Uterus (tissue), 4 donors: ENCODE measurements at places on chromosomes 3 and 15.

- no peak for DNase-seq
These were observed 102.9 kb downstream of the TP63 start for GRCh38 chr3:189734061-189734460.

DNA sequence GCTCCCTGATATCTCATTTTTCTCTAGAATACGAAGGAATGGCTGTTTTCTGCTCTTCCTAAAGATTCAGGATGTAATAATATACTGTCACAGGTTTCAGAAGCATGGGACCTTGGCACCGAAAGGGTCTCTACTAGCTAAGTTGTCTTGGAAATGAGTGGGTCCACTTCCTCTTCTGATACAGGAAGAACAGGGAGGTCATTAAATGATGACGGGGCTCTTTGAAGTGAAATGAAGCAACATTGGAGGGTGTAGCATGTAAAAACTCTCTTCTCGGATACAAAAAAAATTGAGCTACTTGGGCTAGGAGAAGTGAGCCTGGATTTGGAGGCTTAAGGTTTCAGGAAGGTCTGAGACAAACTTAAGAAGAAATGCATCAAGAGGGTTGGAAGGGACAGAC is 349.8 kb upstream of the TPRG1 start:
- DNase-seq = no peak

- no peak for DNase-seq
These were observed 10.7 kb downstream of the PDE8A start for GRCh38 chr15:84992157-84992944.

- no peak for DNase-seq
These were observed 110.3 kb downstream of the CYP19A1 start for GRCh38 chr15:51227940-51228732.

DNA sequence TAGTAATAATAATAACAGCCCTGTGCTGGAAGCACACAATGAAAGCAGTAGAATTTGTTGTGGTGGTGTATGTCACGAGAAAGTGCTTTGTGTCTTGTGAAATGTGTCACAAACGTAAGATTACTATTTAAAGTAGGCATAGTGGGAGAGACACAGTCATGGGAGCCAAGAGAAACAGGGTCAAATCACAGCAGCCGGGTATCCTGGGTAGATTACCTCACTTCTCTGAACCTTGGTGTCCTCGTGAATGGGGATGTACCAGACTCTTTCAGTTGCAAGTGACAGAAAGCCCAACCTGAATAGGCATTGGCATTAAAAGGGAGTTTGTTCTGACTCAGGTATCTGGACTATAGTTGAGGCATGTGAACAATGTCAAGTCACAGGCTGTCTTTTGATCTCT is 29.1 kb upstream of the SRGAP3 start:
- no peak for DNase-seq

DNA sequence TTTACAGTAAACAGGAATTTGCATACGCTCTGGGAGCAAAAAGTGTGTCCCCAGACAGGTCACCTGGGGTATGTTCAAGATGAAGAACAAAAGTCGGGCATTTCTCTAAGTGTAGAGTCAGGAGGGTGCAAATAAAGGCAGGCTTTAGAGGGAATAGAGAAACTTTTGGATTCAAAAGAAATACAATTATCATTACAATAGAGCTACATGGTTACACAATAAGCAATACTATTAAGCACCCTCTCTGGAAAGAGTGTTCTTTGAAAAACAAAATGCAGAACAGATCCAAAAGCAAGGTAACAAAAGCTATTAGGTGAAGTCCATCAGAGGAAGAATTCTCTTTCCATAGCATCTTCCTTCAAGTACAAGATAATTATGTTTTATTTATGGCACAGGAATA is 679.7 kb downstream of the FHIT start:
- no peak for DNase-seq

GRCh38 chr15:96369825-96370621 is 39.5 kb downstream of the NR2F2 start:
- no peak for DNase-seq

DNA sequence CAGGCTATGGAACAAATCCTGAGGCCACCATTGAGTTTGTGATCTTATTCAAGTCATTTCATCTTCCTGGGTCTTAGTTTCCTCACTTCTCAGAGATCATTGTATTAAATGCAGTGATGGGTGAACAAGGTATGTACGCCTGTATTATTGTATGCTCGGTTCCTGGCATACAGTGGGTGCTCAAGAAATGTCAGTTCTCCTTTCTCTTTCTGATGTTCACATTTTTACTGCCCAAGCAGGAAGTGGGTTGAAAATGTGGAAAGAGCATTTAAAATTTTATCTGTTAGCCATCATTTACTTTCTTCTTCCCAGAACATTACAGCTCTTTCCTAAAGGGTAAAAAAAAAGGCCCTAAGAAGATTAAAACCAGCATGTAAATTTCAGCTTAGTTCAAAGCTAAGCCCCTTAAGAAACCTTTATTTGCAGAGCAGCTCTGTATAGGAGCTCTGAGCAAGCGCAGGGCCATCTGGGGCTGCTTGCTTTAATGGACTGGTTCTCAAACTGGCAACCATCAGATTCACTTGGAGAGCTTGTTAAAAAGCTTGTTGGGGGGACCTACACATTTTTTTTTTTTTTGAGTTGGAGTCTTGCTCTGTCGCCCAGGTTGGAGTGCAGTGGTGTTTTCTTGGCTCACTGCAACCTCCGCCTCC is 179.4 kb downstream of the CHST2 start:
- DNase-seq = no peak

DNA sequence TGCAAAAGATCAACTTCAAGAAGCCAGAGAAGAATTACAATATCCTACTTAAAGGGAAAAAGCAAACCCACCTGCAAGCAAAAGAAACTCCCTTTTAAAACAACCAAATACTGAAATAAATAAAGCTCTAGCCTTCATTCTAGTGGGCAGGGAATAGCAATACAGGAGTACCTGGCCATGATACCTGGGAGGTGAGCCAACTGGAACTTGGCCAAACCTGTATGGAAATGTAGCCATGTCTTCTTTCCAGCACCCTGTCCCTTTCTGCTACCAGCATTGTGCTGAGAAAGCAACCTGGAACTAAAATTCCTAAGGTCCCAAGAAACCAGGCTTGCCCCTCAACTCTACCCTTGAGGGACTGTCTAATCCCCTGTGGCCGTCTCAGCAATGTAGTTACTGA is 530.0 kb downstream of the EPHB1 start:
- no peak for DNase-seq

GRCh38 chr3:16484984-16485383 is 28.5 kb downstream of the RFTN1 start:
- no peak for DNase-seq

- no peak for DNase-seq
These were observed 1.4 kb downstream of the TRIP4 start for GRCh38 chr15:64389036-64389435.

- DNase-seq = no peak
These were observed 82.0 kb downstream of the MBNL1 start for GRCh38 chr3:152350776-152351175.

DNA sequence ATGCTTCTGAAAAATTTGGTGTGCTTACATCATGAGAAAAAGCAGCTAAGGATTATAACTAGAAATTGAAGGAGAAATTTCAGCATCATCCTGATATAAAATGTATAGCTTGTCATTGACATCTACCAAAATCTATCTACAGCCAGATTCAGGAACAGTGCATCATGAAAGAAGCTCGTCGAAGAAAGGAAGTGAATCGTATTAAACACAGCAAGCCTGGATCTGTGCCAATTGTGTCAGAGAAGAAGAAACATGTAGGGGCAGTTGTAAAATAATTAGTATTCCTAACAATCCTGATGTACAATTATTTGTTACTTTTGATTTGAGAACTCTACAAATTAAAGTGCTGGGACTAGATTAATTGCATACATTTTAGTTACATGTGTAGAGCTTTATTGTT is 37.2 kb downstream of the AP4E1 start:
- DNase-seq = no peak

DNA sequence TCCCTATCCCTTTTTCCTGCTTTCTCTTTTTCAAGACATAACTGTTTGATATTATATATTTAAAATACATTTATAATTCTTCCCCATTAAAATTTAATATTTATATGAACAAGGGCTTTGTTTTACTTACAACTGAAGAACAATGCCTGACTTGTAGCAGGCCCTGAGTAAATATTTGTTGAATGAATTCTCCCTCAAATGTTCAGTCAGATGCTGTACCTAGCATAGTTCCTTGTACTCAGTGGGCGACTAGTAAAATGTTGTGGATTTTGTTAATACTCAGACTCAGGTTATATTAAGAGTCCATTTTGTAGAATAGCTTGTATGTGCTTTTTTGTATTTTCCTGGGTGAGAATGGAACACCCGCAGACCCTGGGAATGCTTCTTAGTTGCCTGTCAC is 69.1 kb downstream of the SEC22A start:
- no peak for DNase-seq

DNA sequence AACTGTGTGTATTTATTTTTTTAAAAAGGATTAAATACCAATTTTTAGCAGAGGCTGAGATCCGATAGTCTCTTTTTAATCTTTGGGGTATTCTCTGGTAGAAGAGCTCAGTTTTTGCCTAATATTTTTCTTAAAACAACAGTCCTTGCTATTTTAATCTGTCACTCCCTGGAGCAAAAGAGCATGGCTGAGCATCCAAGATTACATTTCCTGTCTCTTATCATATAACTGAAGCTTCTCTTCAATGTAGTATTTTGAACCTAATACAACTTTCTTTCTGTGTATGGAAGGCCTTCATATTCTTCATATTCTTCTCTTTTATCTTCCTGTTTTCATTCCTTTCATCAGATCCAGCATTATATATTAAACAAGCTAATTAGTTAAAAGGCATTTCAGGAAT is 293.7 kb downstream of the NSUN3 start:
- DNase-seq = no peak

DNA sequence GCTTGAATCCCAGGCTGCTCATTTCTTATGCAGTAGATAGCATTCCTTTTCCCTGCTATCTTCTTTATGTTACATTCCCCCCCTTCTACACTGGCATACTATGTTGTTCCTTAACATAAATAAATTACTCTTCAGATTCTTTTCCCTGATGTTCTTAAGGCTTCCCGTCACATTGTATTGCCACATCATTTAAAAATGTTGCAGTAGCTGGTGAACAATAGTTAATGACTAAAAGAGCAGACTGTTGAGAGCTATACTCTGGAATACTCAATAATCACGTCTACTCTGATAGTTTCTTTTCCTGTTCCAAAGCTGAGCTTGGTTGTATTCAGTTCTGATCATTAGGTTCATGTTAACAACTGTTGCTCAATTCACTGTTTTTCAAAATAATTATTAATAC is 219.9 kb downstream of the CHST2 start:
- DNase-seq = no peak

GRCh38 chr3:77885381-77885780 is 845.5 kb downstream of the ROBO2 start:
- no peak for DNase-seq
